ENCODE measurements at places on chromosomes 7 and 10. TPM values are rescaled to one million over a fixed set of nuclear protein-coding genes. Genes with fewer than 3 reads are reported as not detected.

PDE6C gene
- not detected for total RNA-seq

DNA sequence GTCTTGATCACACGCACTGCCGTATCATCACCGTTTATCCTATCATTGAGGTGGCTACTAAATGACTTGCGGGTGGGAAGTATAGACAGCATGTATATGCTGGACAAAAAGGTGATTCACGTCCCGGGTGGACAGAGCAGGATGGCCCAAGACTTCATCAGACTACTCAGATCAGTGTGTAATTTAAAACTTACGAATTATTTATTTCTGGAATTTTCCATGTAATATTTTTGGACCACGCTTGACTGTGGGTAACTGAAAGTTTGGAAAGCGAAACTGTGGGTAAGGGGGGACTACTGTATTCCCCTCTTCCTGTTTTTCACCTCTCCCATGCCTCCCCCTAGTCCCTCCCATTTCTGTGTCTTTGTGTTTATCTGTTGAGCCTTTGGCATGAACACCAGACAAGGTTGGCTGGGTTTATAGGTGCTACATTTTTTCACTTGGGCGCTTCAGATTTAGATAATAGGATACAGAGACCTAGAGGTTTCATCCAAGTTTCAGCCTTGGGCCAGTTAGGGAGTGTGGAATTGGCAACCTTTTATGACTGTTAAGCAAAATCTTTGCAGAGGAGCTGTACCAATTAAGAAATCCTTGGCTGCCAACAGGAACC is 55.8 kb downstream of the RBM20 start:
- H3K4me3 ChIP-seq: no peak overlapping the region
- H3K36me3 ChIP-seq: no peaks in the 10 kb centered on the region
- DNase-seq: no peak

GRCh38 chr7:1296356-1296981 is 63.8 kb downstream of the UNCX start:
- no peak overlapping the region for H3K4me3 ChIP-seq
- peaks cover 20% of the 10 kb centered on the region for H3K4me1 ChIP-seq
- no peaks in the 10 kb centered on the region for H3K36me3 ChIP-seq
- DNase-seq: no peak
- H3K27me3 ChIP-seq: no peaks in the 10 kb centered on the region
- H3K27ac ChIP-seq: no peak overlapping the region

LRRC17 gene
- 0.39 TPM for total RNA-seq

DNA sequence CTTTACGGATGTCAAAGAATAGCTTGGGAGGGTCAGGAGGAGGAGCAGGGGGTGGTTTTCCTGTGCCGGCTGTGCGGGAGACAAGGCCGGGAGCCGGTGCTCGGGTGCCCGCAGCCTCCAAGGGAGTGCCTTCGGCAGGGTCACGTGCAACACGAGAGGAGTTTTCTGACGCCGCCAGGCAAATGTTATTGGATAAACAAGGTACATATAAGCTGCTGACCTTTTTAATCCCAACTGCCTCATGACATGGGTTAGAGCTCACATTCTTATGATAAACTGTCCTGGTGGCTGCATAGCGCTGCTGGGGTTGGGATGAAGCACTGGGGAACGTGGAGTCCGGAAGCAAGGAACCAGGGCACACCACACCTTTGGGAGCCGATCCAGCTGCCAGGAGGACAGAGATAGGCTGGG is 124.8 kb upstream of the PDLIM1 start:
- no peak overlapping the region for H3K27ac ChIP-seq
- no peak overlapping the region for H3K4me3 ChIP-seq
- H3K27me3 ChIP-seq: no peaks in the 10 kb centered on the region
- no peaks in the 10 kb centered on the region for H3K4me1 ChIP-seq
- DNase-seq: no peak

DNA sequence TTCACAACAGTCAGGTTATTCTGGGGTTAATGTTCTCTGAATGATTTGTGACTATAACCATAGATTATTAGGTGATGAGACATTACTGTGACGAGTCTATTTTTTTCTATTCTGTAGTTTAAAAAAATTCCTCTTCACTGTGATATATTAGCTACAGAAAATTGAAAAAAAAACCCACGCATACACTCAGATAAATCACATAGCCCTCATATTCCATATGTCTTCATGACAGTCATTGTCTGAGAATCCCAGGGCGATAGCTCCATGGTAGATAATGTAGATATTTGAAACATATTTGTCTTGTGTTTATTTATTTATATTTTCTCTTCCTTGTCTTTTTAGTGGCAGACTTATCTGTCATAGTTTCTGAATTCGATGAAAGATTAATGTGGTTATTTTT is 110.0 kb downstream of the CAMK1D start:
- DNase-seq: no peak
- no peak overlapping the region for H3K27ac ChIP-seq
- no peaks in the 10 kb centered on the region for H3K27me3 ChIP-seq
- H3K36me3 ChIP-seq: no peaks in the 10 kb centered on the region

Data from Panc1 (cell line).